ENCODE measurements at places on chromosomes 4 and X. TPM values are rescaled to one million over a fixed set of nuclear protein-coding genes. Genes with fewer than 3 reads are reported as not detected.

- H3K27ac ChIP-seq, result no peak overlapping the region
- H3K27me3 ChIP-seq, result peaks cover 32% of the 10 kb centered on the region
Observed at GRCh38 chrX:12372111-12372510, 233.8 kb downstream of the FRMPD4 start.

DNA sequence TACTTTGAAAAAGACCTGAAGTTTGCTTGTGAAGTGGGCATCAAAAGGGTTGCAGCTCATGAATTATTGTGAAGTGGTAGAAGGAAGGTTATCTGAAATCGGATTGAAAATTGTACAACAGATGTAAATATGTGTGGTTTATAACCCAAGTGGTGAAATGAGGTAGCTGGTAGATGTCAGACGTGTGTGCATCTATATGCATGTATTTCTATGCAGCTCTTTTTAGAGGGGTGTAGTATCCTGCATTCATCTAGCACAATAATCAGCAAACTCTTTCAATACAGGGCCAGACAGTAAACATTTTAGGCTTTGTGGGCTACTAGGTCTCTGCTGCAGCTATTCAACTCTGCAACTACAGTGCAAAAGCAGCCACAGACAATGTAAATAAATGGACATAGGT lies 9.4 kb downstream of the ATRX start:
- DNase-seq, result no peak
- no peaks in the 10 kb centered on the region for H3K36me3 ChIP-seq
- no peaks in the 10 kb centered on the region for H3K27me3 ChIP-seq
- no peaks in the 10 kb centered on the region for H3K4me1 ChIP-seq
- H3K4me3 ChIP-seq, result no peak overlapping the region

NUDT10 gene
- total RNA-seq, result 1.3 TPM

DNA sequence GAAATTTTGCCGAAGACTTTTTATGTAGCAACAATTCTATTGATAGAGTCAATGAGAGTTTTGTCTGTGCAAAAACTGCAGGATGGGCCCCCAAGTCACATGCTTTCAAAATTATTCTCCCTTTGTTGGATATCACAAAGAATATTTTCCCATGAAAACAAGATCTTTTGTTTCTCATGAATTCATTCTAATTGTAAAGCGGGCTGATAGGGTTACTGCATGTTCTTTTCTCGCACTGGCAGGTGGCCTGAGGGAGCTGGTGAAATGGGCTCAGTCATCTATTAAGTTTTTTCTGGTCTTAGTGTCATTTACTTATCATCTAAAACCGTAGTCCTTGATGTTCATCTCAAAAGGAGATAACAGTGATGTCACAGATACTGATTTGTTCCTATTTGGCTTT lies 44.2 kb downstream of the MID1IP1 start:
- H3K4me1 ChIP-seq, result no peaks in the 10 kb centered on the region
- no peak overlapping the region for H3K27ac ChIP-seq
- no peak for DNase-seq
- no peak overlapping the region for H3K4me3 ChIP-seq
- H3K27me3 ChIP-seq, result peaks cover 13% of the 10 kb centered on the region

DNA sequence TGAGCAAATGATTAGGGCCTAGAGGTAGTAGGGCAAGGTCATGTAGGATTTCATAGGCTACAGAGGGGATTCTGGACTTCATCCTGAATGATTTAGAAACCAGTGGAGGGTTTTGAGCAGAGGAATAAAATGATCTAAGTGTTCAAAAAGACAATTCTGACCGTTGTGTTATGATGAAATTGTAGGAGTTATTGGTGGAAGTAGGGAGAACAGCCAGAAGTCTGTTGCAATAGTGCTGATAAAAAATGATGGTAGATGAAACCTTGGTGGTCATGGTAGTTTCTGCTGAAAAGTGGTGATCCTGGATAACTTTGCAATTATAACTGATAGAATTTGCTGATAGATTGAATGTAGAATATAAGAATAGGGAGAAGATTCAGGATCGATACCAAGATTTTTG lies 60.2 kb downstream of the MID1IP1 start:
- peaks cover 20% of the 10 kb centered on the region for H3K27me3 ChIP-seq
- no peak overlapping the region for H3K27ac ChIP-seq
- DNase-seq, result no peak

DNA sequence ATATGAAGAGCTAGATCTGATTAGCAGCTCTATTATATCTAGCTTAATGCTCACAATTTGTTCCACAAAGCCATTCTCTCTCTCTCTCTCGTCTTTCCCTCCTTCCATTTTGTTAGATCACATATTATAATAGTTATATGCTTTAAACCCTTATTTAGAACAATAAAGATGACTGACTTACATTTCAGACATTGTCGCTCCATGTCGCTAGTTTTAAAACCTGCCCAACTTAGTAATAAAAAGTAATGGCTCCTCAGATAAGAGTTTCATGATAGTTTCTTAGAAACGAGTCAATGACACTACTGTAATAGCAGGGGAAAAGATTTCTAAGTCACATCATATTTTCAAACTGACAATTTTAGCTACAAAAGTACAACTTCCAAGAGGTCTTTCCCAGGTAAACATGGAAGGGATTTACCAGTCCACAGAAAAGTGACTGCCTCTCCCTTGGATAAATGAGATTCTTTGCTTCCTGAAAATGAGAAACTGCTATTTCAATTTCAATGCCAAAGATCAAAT lies 38.5 kb upstream of the YTHDC1 start:
- H3K4me3 ChIP-seq, result no peak overlapping the region
- H3K27ac ChIP-seq, result no peak overlapping the region
- H3K27me3 ChIP-seq, result no peaks in the 10 kb centered on the region
- no peak for DNase-seq

DNA sequence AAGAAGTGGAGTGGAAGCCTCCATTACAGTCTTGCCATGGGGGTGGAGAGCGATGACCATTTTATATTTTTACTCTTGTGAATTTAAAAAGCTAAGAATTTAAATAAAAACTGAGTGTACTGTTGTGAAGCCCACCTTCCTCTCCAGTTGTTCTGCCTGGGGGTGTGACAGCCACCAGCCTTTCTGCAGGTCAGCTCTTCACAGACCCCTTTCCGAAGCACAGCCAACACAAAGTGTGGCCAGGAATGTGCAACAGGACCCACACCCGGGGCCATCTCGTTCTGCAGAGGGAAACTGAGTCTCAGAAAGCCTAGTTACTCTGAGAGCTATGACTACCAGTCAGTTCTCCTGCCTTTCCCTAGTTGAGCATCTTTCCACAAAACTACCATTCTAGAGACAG lies 1.4 kb downstream of the GRPEL1 start:
- no peak overlapping the region for H3K27ac ChIP-seq
- no peak overlapping the region for H3K4me3 ChIP-seq
- peaks cover 27% of the 10 kb centered on the region for H3K36me3 ChIP-seq
- no peaks in the 10 kb centered on the region for H3K27me3 ChIP-seq
- no peak for DNase-seq

LRPAP1 gene
- total RNA-seq, result 99.1 TPM

GRCh38 chr4:99917575-99917974 lies 23.3 kb upstream of the LAMTOR3 start:
- no peak for DNase-seq
- no peak overlapping the region for H3K4me3 ChIP-seq
- H3K27me3 ChIP-seq, result no peaks in the 10 kb centered on the region
- no peaks in the 10 kb centered on the region for H3K4me1 ChIP-seq

GPM6B gene
- total RNA-seq, result 16.8 TPM

POU4F2 gene
- total RNA-seq, result not detected

DNA sequence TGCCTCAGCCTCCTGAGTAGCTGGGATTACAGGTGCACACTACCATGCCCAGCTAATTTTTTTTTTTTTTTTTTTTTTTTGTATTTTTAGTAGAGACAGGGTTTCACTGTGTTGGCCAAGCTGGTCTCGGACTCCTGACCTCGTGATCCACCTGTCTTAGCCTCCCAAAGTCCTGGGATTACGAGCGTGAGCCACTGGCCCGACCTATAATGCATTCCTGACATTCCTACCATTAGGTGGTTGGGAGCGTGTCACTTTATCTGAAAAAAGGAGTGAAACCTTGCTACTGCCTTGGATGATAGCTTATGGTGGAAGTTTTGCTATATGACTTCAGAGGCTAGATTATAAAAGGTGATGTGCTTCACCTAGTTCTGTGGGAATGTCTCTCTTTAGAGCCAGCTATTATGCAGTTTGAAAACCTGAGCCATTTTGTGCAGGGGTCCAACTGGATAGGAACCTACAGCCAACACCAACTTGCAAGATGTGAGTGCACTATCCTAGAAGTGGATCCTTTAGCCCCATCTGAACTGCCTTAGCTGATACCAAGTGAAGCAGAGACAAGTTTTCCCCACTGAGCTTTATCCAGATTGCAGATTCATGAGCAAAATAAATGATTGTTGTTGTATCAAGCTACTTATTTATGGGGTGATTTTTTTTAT lies 29.8 kb upstream of the EMCN start:
- no peak overlapping the region for H3K27ac ChIP-seq
- no peak overlapping the region for H3K4me3 ChIP-seq
- DNase-seq, result no peak
- no peaks in the 10 kb centered on the region for H3K4me1 ChIP-seq

DNA sequence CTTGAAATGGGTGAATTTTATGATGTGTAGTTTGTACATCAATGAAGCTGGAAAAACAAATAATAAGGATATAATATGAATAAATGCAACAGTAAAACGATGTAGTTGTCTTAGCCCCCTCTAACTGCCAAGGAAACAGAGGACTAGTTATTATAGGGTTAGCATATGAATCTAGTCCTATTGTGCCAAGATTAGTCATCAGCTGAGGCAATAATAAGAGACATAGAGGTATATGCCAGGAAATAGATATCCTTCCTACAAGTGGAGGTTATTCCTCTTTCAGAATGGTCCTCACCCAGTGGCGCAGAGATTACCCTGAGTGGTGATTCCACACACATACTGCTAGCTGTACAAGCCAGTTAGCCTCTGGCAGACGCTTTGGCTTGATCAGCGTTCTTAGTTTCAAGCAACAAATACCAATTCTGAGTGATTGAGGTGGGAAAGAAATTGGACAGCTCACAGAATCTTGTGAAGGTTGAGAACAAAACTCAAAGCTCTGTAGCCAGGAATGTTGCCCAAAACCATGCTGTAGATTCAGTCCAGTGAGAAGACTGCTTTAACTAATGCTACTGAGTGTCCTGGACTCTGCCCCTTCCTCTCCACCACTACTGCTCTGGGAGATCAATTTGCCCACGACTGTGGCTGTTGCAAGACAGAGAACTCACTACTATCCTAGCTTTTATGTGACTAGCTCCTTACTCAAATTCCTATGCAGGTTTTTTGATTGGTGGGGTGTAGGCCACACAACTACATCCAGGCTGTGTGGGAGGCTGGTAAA lies 27.0 kb upstream of the ZNF280C start:
- no peak for DNase-seq
- no peak overlapping the region for H3K27ac ChIP-seq
- no peak overlapping the region for H3K4me3 ChIP-seq
- H3K36me3 ChIP-seq, result no peaks in the 10 kb centered on the region

ARX gene
- total RNA-seq, result 1.4 TPM

OFD1 gene
- 16.9 TPM for total RNA-seq

DNA sequence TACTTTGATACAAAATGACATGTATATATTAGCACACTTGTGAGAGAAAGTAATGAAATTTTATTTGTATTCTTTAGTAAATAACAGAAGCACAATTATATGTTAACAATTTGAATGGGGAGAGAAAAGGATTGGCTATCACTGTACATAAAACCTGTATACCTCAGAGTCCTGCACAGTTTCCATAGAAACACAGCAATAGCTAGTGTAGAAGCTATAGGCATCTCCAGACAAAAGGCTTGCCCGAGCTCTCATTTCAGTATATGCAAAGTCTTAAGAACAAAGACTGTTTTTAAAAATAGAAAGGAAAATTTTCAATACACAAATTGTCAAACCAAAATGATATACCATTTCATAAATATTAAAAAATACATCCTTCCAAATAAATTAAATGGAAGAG lies 38.5 kb downstream of the GPM6A start:
- no peaks in the 10 kb centered on the region for H3K27me3 ChIP-seq
- H3K36me3 ChIP-seq, result no peaks in the 10 kb centered on the region
- no peak overlapping the region for H3K27ac ChIP-seq
- peaks cover 2% of the 10 kb centered on the region for H3K4me1 ChIP-seq
- no peak overlapping the region for H3K4me3 ChIP-seq
- no peak for DNase-seq

TSPAN7 gene
- total RNA-seq, result 70.0 TPM

DNA sequence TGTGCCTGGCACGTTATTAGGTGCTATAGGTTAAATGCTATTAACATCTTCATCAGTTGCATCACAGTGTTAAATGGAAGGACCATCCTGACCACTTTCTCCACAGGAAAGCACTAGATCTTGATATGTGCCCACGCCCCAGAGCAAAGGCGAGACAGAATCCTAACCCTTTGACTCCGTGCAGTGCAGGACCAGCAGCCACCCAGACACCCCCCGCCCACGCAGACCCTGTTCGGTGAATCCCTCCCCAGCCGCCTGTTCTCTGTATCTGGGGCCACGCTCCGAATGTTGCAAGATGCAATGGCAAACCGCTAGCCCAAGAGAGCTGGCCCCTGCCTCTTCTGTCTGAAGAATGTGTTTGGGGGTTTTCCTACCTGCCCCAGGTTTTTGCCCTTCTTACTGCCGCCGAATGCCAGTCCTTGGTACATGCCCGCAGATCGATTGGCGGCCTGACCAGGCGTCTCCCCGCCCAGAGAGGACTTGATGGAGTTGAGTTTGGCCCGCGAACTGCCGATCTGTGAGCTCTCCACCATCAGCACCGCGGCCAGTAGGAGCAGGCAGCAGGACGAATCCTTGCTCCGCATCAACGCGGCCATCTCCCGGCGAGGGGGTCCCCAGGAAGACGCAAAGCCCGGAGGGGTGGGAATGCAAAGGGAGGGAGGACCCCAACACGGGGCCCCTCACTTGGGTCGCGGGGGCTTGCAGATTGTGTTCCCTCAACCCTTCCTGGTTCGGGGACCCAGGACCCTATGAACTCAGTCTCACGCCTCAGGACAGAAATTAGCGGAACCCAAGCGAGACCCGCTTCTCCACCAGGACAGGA lies 906 bp downstream of the DKK2 start:
- H3K4me1 ChIP-seq, result peaks cover 20% of the 10 kb centered on the region
- H3K27ac ChIP-seq, result peak overlapping the region; percentile 77
- peak overlapping the region; percentile 58 for H3K4me3 ChIP-seq

SSR4 gene
- 188 TPM for total RNA-seq

EMCN gene
- total RNA-seq, result 36.1 TPM

DNA sequence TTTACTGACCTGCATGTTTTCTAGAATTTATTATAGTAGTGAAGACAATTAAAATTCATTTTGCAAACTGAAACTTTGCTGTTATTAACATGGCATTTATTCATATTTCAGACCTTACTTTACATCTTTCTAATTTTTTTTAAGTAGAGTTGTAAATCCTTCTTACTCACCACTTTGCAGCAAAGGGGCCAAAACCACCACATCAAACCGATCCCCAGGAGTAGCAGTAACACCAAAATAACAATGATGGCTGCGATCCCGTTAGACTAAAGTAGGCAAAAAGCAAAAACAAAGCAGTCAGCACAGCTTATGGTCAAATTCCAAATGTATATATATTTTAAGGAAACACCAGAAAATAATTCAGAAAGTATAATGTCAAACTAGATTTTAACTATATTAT lies 64.7 kb downstream of the ANTXR2 start:
- no peak for DNase-seq
- H3K27me3 ChIP-seq, result no peaks in the 10 kb centered on the region
- no peaks in the 10 kb centered on the region for H3K4me1 ChIP-seq
- peaks cover 20% of the 10 kb centered on the region for H3K36me3 ChIP-seq
- H3K27ac ChIP-seq, result no peak overlapping the region

- H3K36me3 ChIP-seq, result peaks cover 10% of the 10 kb centered on the region
- DNase-seq, result peak; percentile 40
- H3K4me3 ChIP-seq, result no peak overlapping the region
- no peaks in the 10 kb centered on the region for H3K27me3 ChIP-seq
- H3K27ac ChIP-seq, result no peak overlapping the region
- H3K4me1 ChIP-seq, result no peaks in the 10 kb centered on the region
Observed at GRCh38 chr4:107693132-107693531, 26.9 kb downstream of the PAPSS1 start.

FAT4 gene
- total RNA-seq, result 45.4 TPM
